ENCODE measurements at places on chromosomes 16 and 17. TPM values are rescaled to one million over a fixed set of nuclear protein-coding genes. Genes with fewer than 3 reads are reported as not detected.

- DNase-seq: no peak
These were observed 8.5 kb upstream of the SPNS2 start for GRCh38 chr17:4490109-4490591.

Gene ACSM5
- 21.2 TPM for total RNA-seq

Gene GCGR
- 0.26 TPM for total RNA-seq

DNA sequence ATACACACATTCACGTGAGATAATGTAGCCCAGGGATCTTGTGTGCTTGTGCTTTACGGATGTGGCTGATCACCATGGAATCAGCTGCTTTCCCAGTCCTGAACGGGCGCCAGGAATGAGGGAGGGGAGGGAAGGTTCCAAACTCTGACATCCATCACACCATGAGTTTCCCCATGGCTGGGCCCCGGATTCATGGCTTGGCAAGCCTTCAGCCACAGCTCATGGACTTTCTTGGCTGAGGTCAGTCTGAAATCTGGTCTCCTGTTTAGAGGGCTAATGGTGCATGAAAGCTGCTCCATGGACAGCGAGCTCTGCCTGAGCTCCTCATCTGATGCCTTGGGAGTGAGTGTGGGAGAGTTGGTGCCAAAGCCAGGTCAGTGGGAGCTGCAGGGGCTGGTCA lies 767.6 kb upstream of the EEF2KMT start:
- no peak for DNase-seq

Gene PARN
- total RNA-seq: 23.3 TPM

- no peak for DNase-seq
These were observed 11.8 kb upstream of the TEKT1 start for GRCh38 chr17:6843241-6843880.

Gene RAMP2
- total RNA-seq: 58.2 TPM

- DNase-seq: no peak
These were observed 39.3 kb downstream of the BAIAP2 start for GRCh38 chr17:81073967-81074839.

- DNase-seq: no peak
These were observed 8.0 kb downstream of the RNF157 start for GRCh38 chr17:76232342-76232741.

GRCh38 chr17:55576996-55577586 lies 65.8 kb upstream of the SMIM36 start:
- no peak for DNase-seq

GRCh38 chr17:62790564-62790986 lies 17.5 kb downstream of the MARCHF10 start:
- DNase-seq: no peak

Gene RPL27
- 838 TPM for total RNA-seq

Gene WNT3
- total RNA-seq: 1.9 TPM

DNA sequence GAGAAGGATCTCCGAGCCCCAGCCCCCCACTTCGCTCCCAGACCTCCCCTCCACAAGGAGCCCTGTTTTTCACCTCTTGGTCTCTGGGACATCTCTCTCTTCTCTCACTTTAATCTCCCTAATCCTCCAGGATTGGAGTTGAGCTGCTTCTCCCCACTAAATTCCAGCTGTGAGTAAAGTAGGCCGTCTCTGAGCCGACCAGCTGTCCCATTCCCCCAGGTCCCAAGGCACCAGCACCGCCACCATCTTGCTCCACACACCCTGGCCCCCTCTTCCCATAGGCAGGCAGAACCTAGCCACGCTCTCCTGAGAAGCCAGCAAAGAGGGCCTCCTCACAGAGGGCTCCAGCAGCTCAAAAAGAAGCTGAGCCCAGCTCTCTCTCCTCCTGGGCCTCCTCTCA lies 878 bp downstream of the DLG4 start:
- DNase-seq: no peak

- DNase-seq: no peak
These were observed 209.5 kb downstream of the CNTNAP4 start for GRCh38 chr16:76486740-76487139.

Gene TBC1D3K
- total RNA-seq: not detected

GRCh38 chr16:11194913-11195312 lies 61.1 kb downstream of the SOCS1 start:
- no peak for DNase-seq

- DNase-seq: no peak
These were observed 73.7 kb downstream of the ITFG1 start for GRCh38 chr16:47387026-47387734.

Gene C1QL1
- not detected for total RNA-seq

- no peak for DNase-seq
These were observed 2.7 kb upstream of the TRAF7 start for GRCh38 chr16:2152695-2153506.

Gene CD300E
- 7.3 TPM for total RNA-seq

DNA sequence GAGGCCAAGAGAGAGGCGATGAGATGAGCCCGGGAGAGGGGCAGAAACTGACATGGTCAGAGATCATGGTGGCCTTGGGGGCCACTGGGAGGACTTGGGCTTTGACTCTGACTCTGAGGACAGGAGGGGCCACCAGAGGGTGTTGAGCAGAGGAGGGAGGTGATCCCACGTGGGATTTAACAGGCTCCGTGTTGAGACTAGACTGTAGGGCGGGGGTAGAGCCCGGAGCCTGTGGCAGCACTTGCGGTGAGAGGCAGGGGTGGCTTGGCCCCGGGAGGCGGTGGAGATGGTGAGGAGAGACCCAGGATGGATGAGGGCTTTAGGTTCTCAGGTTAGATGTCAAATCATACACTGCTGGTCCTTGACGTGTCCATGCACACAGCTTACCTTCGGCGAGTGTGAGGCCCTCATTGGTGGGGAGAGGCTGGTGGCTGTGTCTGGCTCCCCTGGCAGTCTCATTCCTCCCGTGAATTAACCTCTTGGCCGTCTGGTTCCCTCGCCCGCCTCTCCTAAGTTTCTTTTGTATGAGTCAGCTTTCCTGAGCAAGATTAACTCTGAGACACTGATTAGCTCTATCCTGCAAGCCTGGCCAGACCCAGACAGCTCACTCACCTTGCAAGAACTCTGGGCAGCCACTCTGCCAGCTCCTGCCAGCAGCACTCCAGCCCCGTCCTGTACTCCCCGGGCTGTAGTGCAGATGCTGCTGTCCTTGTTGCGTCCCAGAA lies 39.7 kb downstream of the VPS35L start:
- no peak for DNase-seq

DNA sequence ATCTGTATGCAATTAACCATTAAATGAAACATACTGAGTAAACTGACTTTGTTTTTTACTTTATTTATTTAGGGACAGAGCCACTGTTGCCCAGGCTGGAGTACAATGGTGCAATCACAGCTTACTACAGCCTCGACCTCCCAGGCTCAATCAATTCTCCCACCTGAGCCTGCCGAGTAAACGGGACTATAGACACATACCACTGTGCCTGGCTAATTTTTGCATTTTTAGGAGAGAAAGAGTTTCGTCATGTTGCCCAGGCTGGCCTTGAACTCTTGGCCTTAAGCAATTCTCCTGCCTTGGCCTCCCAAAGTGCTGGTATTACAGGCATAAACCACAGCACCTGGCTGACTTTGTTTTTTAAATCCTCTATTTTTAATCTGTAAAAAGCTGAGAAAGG lies 42.6 kb downstream of the ANKFY1 start:
- DNase-seq: no peak

DNA sequence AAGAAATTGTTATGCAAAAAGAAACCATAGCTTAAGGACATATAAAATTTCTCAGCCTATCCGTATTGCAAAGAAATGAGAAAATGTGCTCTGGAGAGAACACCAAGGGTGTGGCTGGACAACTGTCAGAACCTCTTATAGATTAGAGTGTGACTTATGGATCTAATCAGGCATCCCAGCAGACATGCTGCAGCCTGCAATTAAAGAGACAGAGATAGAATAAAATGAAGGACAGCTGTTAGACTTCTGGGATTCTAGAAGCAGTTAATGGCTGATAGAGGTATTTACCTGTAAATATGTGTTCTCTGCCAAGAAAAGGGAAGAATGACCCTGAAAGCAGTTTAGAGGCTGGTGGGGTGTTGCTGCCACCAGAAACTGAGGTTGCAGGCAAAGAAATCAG lies 160.1 kb upstream of the KIF2B start:
- DNase-seq: no peak

GRCh38 chr17:74347646-74348045 lies 14.0 kb downstream of the BTBD17 start:
- DNase-seq: no peak

Gene TBC1D3E
- total RNA-seq: not detected

DNA sequence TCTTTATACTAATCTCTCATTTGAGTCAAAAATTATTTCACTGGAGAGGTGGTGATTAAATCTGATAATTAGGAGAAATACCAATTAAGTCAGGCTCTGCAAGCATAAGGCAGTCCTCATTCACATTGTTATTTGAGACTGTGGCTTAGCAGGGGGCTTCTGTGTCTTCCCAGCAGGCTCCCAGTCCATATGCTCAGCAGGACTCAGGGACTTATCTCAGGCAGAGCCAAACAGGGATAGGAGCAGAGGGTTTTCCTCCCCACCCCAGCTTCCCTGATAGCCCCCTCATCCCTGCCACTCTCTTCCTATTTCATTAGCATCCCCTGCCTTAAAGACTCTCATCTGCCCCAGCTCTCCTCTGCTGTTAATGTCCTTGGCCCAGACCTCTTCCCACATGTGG lies 104.3 kb upstream of the DNAH9 start:
- no peak for DNase-seq

DNA sequence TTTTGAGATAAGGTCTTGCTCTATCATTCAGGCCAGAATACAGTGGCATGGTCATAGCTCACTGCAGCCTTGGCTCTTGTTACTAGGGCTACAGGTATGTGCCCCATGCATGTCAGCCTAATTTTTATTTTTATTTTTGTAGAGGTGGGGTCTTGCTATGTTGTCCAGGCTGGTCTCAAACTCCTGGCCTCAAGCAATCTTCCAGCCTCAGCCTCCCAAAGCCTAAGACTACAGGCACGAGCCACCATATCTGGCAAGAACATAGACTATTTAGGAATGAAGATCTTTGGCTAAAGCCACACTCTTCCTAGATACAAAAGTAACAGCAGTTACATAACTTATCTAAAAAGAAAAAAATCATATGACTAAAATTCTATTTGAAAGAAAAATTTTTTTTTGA lies 15.6 kb upstream of the DDX19A start:
- no peak for DNase-seq

Gene TEX19
- not detected for total RNA-seq

Gene ZP2
- not detected for total RNA-seq

Gene C16orf54
- total RNA-seq: 5.2 TPM

DNA sequence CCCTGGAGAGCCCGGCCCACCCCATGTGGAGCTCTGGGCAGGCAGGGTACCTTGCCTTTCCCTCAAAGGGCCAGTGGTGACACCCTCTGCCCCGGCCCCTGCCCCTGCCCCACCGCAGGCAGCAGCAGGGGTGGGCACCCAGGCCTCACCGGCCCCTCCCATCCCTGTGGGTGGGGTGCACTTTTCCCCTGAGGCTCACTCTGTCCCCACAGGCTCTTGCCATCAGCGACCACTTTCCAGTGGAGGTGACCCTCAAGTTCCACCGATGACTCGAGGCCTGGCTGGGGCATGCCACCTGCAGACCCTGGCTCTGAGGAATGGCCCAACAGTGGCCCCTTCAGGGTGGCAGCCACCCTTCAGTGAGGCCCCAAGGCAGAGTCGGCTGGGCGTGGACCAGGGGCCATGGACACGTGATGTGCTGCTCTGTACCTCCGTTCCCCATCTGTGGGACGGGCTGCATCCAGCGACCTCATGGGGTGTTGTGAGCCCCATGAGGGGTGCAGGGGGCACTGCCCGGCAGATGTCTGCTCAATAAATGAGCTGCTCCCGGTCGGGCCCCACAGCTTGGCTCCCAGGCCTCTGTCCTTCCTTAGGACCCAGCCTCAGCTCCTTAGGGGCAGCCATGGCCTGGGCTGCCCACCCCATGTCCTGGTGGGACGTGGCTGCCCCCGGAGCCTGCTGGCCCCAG lies 2.0 kb downstream of the DNASE1L2 start:
- DNase-seq: no peak

Gene DPEP1
- 0.51 TPM for total RNA-seq

- no peak for DNase-seq
These were observed 102.3 kb downstream of the FOXL1 start for GRCh38 chr16:86680661-86681030.

DNA sequence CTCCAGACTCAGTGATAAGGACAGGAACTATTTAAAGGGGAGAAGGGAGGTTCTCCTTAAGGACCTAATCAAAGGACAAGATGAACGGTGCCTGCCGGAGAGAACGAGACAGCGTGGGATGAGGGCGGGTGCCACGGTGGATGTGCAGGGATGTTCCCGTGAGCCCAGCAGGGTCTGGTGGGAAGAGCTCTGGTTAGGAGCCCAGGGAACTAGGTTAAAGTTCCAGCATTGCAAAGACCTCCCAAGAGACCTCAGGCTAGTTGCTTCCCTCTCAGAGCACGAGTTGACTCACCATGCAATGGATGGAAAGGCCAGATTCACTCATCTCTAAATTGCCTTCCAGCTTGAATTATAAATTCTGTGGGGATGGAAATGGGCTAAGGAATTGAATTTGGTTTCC lies 14.7 kb downstream of the CCR7 start:
- DNase-seq: peak; percentile 90

DNA sequence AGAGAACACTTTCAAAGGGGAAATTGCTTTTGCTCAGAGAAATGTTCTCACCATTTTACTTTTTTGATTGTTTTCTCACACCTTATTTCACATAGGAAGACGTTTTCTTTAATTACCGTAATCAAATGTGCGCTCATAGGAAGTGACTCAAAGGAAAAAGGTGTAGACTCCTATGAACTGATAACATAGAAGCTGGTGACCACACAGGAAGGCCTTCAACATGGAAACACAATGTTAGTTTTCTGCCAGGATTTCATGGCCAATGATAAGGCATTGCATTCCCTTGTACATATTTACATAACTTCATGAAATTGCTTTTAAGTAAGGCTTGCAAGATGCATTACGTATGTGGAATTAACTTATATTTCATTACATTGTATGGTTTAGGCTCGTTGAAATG lies 40.9 kb upstream of the KCNJ16 start:
- no peak for DNase-seq

Gene OTOA
- total RNA-seq: 0.48 TPM

- no peak for DNase-seq
These were observed 1603.6 kb upstream of the GOT2 start for GRCh38 chr16:60337671-60338070.

DNA sequence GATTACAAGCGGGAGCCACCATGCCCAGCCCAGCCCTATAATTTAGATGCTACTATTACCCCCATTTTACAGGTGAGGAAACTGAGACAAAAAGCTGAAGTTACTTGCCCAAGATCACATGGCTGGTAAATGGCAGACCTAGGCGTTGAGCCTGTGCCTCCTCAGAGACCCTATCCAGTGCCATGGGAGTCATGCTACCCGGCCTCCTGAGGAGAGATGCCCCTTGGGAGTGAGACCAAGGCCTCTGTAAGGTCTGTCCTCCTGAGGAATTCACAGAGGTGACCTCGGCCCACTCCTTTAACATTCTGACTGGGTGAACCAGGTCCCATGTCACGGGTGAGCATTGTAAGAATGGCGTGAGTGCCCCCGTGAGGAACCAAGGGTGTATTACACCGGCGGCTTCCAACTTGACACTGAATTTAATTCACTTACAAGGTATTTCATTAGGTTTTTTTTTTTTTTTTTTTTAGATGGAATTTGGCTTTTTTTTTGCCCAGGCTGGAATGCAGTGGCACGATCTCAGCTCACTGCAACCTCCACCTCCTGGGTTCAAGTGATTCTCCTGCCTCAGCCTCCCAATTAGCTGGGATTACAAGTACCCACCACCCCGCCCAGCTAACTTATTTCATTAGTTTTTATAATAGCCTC lies 95.7 kb downstream of the ABCC6 start:
- no peak for DNase-seq

- DNase-seq: no peak
These were observed 4.5 kb downstream of the NPTX1 start for GRCh38 chr17:80471922-80472321.

GRCh38 chr16:3214904-3215600 lies 19.9 kb downstream of the ZNF200 start:
- DNase-seq: no peak

GRCh38 chr16:67169642-67170167 lies 633 bp upstream of the NOL3 start:
- no peak for DNase-seq
